Neural crest cell (in vitro differentiated cells): ENCODE measurements at places on chromosomes 4 and X. TPM values are rescaled to one million over a fixed set of nuclear protein-coding genes. Genes with fewer than 3 reads are reported as not detected.

DNA sequence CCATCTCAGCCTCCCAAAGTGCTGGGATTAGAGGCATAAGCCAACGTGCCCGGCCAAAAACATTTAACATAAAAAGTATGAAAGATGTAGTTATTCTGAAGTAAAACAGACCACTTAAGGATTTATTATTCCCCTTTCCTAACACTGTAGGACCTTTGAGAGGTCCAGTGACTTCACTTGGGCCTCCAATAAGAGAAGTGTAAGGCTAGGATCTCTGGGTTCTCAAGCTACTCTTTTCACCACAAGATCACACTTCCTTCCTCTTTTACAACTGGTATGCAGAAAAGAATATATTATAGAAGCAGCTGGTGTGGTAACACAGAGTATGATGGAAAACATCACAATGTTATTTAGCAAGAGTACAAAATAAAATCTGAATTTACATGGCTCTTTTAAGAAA lies 30.2 kb upstream of the CCNG2 start:
- no peak for DNase-seq

DAPP1 gene
- not detected in 2 replicates for total RNA-seq

GRCh38 chr4:127975121-127975770 lies 10.0 kb downstream of the ABHD18 start:
- no peak for DNase-seq

GRCh38 chr4:173501592-173502150 lies 28.4 kb downstream of the HAND2 start:
- DNase-seq: no peak

MPP1 gene
- total RNA-seq: 12.7 and 13.2 TPM in 2 replicates

GRCh38 chr4:147012059-147012707 lies 66.5 kb upstream of the TTC29 start:
- DNase-seq: no peak
